HepG2 (cell line): ENCODE measurements at places on chromosomes 1 and 21.

DNA sequence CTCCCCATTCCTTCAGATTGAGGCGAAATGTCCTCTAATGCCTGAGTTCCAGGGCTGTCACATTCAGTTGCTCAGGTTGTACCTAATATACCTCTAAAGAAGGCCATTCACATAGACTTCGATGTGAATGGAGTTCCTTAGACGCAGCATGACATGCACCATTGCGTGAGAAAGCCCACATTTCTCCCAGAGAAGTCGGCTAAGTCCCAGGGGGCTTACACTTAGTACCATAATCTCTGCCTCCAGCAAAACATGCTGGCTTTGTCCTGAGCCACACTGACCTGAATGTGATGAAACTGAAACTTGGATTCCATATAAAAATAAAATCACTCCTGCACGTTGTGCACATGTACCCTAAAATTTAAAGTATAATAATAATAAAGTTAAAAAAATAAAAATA, 23.2 kb upstream of the SLC2A1 start:
- H3K27me3 ChIP-seq: no peaks in the 10 kb centered on the region
- no peaks in the 10 kb centered on the region for H3K36me3 ChIP-seq
- peaks cover 34% of the 10 kb centered on the region for H3K4me1 ChIP-seq
- no peak overlapping the region for H3K27ac ChIP-seq
- H3K4me3 ChIP-seq: no peak overlapping the region
- DNase-seq: no peak

GRCh38 chr1:109335091-109335490, 28.3 kb upstream of the MYBPHL start:
- H3K4me1 ChIP-seq: no peaks in the 10 kb centered on the region
- DNase-seq: no peak
- peaks cover 86% of the 10 kb centered on the region for H3K36me3 ChIP-seq
- no peak overlapping the region for H3K27ac ChIP-seq
- H3K27me3 ChIP-seq: no peaks in the 10 kb centered on the region
- H3K4me3 ChIP-seq: no peak overlapping the region

- no peak for DNase-seq
- no peaks in the 10 kb centered on the region; the same call in 1 of the 2 replicates for H3K27me3 ChIP-seq
- H3K4me3 ChIP-seq: no peak overlapping the region
- H3K27ac ChIP-seq: no peak overlapping the region
- H3K4me1 ChIP-seq: no peaks in the 10 kb centered on the region
- H3K36me3 ChIP-seq: no peaks in the 10 kb centered on the region
Measured at GRCh38 chr1:234176000-234176399, 197.3 kb upstream of the COA6 start.

DNA sequence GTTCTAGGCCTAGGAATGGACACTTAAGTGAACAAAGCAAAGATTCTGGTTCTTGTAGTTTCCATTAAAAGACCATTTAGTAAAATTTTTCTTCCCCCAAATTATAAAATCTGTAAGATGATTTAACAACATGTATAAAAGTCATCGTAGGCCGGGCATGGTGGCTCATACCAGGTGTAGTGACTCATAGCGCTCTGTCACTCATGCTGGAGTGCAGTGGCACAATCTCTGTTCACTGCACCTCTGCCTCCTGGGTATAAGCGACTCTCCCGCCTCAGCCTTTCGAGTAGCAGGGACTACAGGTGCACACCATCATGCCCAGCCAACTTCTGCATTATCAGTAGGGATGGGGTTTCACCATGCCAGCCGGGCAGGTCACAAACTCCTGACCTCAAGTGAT, 9.1 kb downstream of the ASPM start:
- no peaks in the 10 kb centered on the region for H3K27me3 ChIP-seq
- no peak overlapping the region for H3K27ac ChIP-seq
- H3K4me3 ChIP-seq: no peak overlapping the region
- no peak for DNase-seq

DNA sequence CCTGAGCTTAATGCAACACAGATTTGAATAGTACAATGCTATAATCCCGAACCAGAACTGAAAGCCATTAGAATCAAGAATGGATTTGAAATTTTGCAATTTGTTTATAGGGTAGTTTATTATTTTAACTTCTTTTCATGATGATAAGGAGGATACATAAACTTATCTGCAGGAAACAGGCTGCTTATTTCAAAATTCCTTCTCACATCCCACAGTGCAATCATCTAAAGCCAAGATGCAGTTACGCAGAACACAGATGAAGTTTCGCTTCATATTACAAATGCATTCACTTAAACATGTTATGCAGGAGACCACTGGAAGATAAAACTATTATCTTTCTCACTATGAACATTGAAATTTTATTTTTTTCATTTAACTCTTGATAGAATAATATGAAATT, 1019.6 kb downstream of the PLA2G4A start:
- H3K4me1 ChIP-seq: no peaks in the 10 kb centered on the region
- no peak overlapping the region for H3K4me3 ChIP-seq
- H3K27me3 ChIP-seq: no peaks in the 10 kb centered on the region
- no peak overlapping the region for H3K27ac ChIP-seq
- no peaks in the 10 kb centered on the region for H3K36me3 ChIP-seq

GRCh38 chr1:220451532-220451931, 76.4 kb upstream of the MARK1 start:
- H3K36me3 ChIP-seq: no peaks in the 10 kb centered on the region
- no peaks in the 10 kb centered on the region for H3K27me3 ChIP-seq
- no peaks in the 10 kb centered on the region for H3K4me1 ChIP-seq
- H3K4me3 ChIP-seq: no peak overlapping the region

DNA sequence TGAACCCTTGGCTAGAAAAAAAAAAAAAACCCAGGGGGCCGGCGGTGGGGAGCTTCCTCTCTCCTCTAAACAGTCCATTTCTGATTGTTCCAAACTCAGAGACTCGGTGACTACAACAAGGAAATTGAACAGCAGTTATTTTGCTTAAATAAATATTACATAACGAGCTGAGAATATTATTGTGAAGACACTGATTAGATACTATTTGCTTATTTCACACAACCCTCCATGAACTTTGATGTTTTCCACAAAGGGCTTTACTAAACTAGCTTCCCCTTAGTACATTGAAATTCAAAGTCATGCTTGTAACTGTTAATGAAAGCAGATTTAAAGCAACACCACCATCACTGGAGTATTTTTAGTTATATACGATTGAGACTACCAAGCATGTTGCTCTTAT, at the start of gene CFHR5:
CFHR5 (plus strand) TSS at position 279 of the 400 bp plus-strand sequence; CDS start at position 388, 109 bp downstream.
- DNase-seq: no peak
- 0 out of 2 replicates have a peak, but pooled peaks cover 6% of the 10 kb centered on the region for H3K4me1 ChIP-seq
- H3K36me3 ChIP-seq: no peaks in the 10 kb centered on the region
- no peak within 1 kb of the TSS for H3K4me3 ChIP-seq
- H3K27me3 ChIP-seq: no peaks in the 10 kb centered on the region
- H3K27ac ChIP-seq: no peak within 1 kb of the TSS

DNA sequence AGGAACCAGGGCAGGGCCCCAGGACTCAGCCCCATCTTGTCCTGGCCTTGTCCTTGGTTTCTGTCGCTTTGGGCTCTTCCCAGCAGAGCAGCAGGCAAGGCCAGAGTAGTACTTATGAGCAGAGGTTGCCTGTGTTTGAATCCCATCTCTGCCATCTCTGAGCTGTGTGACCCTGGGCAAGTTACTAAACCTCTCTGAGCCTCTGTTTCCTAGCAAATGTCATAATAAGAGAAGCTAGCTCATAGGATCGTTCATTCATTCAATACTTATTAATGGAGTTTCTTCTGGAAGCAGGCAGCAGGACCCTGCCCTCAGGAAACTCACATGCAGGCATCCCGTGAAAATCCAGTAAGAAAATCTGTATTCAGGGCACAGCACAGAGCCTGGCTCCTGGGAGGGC, 84.3 kb downstream of the FBXO2 start:
- H3K27ac ChIP-seq: no peak overlapping the region
- H3K27me3 ChIP-seq: peaks cover 34% of the 10 kb centered on the region; the same call in 2 of the 3 replicates
- H3K4me3 ChIP-seq: no peak overlapping the region
- no peak for DNase-seq
